ENCODE measurements at places on chromosomes 12 and 14. TPM values are rescaled to one million over a fixed set of nuclear protein-coding genes. Genes with fewer than 3 reads are reported as not detected.
A peak's percentile ranks its signal among the peaks of the same experiment; 100 is the strongest.

Gene SLCO1B3
- not detected for total RNA-seq

Gene NYNRIN
- total RNA-seq: 4.0 TPM

Gene NPFF
- total RNA-seq: not detected

Gene REM2
- 0.11 TPM for total RNA-seq

Gene PDZRN4
- total RNA-seq: not detected

Gene TTC9
- total RNA-seq: 0.10 TPM

Gene ETFBKMT
- total RNA-seq: 2.2 TPM

GRCh38 chr14:21072031-21072473 is 1.9 kb downstream of the ARHGEF40 start:
- H3K4me3 ChIP-seq: peak overlapping the region; percentile 95
- peaks cover 14% of the 10 kb centered on the region for H3K36me3 ChIP-seq
- H3K27me3 ChIP-seq: peaks cover 6% of the 10 kb centered on the region
- peak; percentile 75 for DNase-seq
- peak overlapping the region; percentile 97 for H3K27ac ChIP-seq

DNA sequence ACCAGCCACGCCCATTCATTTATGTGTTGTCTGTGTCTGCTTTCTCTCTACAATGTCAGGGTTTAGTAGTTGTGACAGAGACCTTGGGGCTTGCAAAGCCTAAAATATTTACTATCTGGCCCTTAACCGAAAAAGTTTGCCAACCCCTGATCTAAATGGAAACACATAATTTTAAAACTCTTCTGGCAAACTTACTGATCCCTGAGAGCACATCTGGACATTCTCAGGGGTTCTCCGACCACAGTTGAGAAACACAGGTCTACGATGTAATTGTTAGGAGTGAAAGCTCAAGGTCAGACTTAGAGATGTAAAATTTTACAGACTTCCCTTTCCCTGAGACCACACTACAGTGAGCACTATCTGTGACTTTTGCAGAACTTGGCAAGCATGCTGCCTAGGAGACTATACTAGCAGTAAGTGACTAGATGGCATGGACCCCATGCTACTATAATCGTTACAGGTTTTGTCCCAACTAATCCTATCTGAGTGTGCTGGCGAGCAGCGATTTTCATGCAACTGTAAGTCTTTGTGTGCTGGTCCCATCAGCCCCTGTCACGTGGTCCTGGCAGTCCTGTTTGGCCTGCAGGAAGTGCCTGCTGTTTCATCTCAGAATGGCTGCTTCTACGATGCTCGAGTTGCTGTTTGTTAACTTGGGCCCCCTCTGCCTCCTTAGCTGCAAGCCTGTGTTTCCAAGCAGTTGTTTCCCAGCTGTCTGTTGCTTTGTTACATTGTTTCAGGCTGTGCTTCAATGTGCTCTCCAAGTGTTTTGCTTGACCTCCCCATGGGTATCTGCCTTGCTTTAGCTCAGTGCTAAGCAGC is 21.6 kb downstream of the TMTC2 start:
- no peak overlapping the region for H3K4me3 ChIP-seq
- no peaks in the 10 kb centered on the region for H3K27me3 ChIP-seq
- H3K27ac ChIP-seq: no peak overlapping the region
- peaks cover 12% of the 10 kb centered on the region for H3K36me3 ChIP-seq
- H3K4me1 ChIP-seq: no peaks in the 10 kb centered on the region

DNA sequence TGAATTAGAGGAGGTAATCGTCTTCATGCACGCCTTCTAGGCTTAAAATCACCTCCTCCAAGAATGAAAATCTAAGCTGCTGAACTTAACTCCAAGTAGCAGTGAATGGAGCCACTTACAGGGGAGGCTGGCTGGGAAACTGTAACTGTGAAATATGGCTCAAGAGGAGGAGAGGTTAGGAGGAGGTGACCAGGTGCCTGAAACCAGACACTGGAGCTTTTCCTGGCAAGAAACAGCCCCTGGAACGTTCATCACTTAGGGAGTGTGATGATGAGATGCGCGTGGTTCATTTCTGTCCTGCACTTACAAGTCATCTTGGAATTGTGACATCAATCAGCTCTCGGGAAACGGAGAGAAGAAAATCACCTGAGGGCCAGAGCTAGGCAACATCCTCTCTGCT is 62.3 kb upstream of the TMEM132C start:
- no peaks in the 10 kb centered on the region for H3K27me3 ChIP-seq
- H3K36me3 ChIP-seq: no peaks in the 10 kb centered on the region
- H3K4me3 ChIP-seq: no peak overlapping the region
- no peak for DNase-seq

- peak; percentile 23 for DNase-seq
- H3K4me1 ChIP-seq: peaks cover 84% of the 10 kb centered on the region
- H3K27me3 ChIP-seq: peaks cover 2% of the 10 kb centered on the region
- H3K4me3 ChIP-seq: no peak overlapping the region
- H3K36me3 ChIP-seq: peaks cover 23% of the 10 kb centered on the region
- H3K27ac ChIP-seq: peak overlapping the region; percentile 75
Observed at GRCh38 chr12:128813883-128814282, 9.9 kb downstream of the SLC15A4 start.

GRCh38 chr12:115337693-115338543 is 653.9 kb upstream of the TBX3 start:
- H3K36me3 ChIP-seq: peaks cover 9% of the 10 kb centered on the region
- peaks cover 69% of the 10 kb centered on the region for H3K4me1 ChIP-seq
- DNase-seq: peak; percentile 95
- H3K4me3 ChIP-seq: peak overlapping the region; percentile 58
- peak overlapping the region; percentile 93 for H3K27ac ChIP-seq
- peaks cover 4% of the 10 kb centered on the region for H3K27me3 ChIP-seq

- H3K36me3 ChIP-seq: no peaks in the 10 kb centered on the region
- peaks cover 69% of the 10 kb centered on the region for H3K4me1 ChIP-seq
- peak overlapping the region; percentile 46 for H3K27ac ChIP-seq
- H3K4me3 ChIP-seq: 0 out of 2 replicates have a peak overlapping the region, but pooled peaks have one; percentile 1
Observed at GRCh38 chr12:27180906-27181505, 63.1 kb upstream of the STK38L start.

GRCh38 chr14:101362529-101363260 is 198.6 kb upstream of the DIO3 start:
- H3K4me1 ChIP-seq: no peaks in the 10 kb centered on the region
- H3K27me3 ChIP-seq: peaks cover 32% of the 10 kb centered on the region
- H3K4me3 ChIP-seq: no peak overlapping the region
- H3K36me3 ChIP-seq: no peaks in the 10 kb centered on the region
- H3K27ac ChIP-seq: no peak overlapping the region
- no peak for DNase-seq

DNA sequence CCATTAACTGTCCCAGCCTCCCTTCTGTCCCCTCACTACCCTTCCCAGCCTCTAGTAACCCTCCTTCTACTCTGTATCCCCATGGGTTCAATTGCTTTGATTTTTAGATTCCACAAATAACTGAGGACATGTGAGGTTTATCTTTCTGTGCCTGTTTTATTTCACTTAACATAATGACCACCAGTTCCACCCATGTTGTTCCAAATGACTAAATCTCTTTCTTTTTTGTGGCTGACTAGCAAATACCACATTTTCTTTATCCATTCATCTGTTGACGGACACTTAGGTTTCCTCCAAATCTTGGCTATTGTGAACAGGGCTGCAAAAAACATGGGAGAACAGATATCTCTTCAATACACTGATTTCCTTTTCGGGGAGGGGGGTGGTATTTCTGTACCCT is 65.7 kb downstream of the PRKD1 start:
- H3K36me3 ChIP-seq: peaks cover 3% of the 10 kb centered on the region
- no peak overlapping the region for H3K27ac ChIP-seq
- no peaks in the 10 kb centered on the region for H3K27me3 ChIP-seq
- no peak for DNase-seq
- no peak overlapping the region for H3K4me3 ChIP-seq

DNA sequence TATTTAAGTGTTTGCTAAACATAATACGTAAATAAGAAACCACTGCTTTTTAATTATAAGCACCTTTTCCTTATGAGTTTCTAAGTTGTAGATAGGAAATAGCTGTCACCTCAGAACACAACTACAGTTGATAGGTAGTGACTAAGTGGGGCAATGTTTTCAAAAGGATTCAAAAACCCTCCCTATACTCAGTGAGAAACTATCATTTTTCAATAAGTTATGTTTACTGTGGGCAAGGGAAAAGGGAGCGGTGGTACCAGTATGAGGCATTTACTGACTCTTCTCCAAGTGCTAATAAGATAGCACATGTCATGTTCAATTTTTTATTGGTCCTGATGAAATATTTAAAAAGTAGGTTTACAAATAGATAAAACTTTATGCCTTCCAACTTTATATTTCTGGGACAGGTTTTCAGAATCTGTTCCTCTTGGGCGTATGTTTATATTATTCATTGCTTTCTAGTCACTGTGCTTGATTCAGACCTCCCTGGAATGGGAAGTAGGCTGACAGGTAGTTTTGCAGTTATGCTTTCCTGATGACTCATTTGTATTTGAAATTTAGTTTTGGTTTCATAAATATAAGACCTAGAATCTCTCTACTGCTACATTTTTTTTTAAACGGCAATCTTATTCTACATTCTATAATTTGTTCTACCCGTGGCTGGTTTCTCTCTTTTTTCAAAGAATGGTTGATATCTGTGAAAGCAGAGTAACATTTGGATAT is 153.1 kb downstream of the TMEM117 start:
- H3K36me3 ChIP-seq: no peaks in the 10 kb centered on the region
- no peaks in the 10 kb centered on the region for H3K27me3 ChIP-seq
- H3K4me3 ChIP-seq: peak overlapping the region; percentile 33
- peaks cover 31% of the 10 kb centered on the region for H3K4me1 ChIP-seq
- no peak for DNase-seq
- H3K27ac ChIP-seq: peak overlapping the region; percentile 11

DNA sequence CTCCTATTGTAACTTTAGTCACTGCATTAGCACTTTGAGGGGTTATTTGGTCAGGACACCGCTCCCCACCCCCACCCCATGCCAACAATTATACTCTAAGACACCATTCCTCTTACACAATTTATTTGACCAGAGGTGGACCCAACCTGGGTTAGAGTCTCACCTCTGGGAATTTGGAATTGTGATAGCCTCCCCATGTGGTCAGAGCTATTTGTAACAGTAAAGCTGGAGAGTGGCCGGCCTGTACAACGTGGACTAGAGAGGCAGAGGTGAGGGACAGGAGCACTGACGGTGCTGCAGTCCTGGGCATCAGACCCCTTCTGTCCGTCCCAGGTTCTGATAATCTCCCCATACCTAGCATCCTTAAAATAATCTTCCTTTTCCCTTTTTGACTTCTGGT is 3.3 kb upstream of the HAL start:
- no peaks in the 10 kb centered on the region for H3K36me3 ChIP-seq
- H3K4me3 ChIP-seq: no peak overlapping the region
- peaks cover 14% of the 10 kb centered on the region for H3K4me1 ChIP-seq
- no peaks in the 10 kb centered on the region for H3K27me3 ChIP-seq

- H3K27me3 ChIP-seq: peaks cover 9% of the 10 kb centered on the region
- H3K4me3 ChIP-seq: peak overlapping the region; percentile 100
- no peak for DNase-seq
- peaks cover 67% of the 10 kb centered on the region for H3K4me1 ChIP-seq
Observed at GRCh38 chr12:56723352-56723751, 1.7 kb downstream of the NACA start.

DNA sequence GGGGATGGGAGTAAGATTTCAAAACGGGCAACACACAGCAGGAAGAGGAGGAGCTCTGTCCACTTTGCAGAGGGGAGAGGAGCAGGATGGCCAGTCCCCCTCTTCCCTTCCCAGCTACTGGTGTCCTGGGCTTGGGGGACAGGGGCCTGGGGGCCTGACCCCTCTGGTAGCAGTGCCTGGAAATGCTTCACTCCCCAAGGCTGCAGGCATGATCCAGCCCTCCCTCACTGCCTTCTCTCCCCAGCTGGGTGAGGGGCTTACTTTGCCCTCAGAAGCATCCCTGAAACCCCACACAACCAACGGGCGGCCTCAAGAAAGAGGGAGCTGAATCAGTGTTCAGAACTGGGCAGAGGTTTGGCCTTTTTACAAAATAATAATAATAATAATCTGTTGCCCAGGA is 279.5 kb downstream of the DPF3 start:
- peak overlapping the region; percentile 24 for H3K27ac ChIP-seq
- no peak for DNase-seq
- H3K4me3 ChIP-seq: no peak overlapping the region
- no peaks in the 10 kb centered on the region for H3K27me3 ChIP-seq
- H3K4me1 ChIP-seq: peaks cover 84% of the 10 kb centered on the region
- H3K36me3 ChIP-seq: no peaks in the 10 kb centered on the region

- H3K4me3 ChIP-seq: no peak overlapping the region
- peaks cover 17% of the 10 kb centered on the region for H3K4me1 ChIP-seq
- no peaks in the 10 kb centered on the region for H3K36me3 ChIP-seq
- H3K27me3 ChIP-seq: peaks cover 4% of the 10 kb centered on the region
Observed at GRCh38 chr12:90076851-90077319, 368.2 kb upstream of the ATP2B1 start.

GRCh38 chr12:112446008-112446725 is 27.4 kb downstream of the PTPN11 start:
- no peaks in the 10 kb centered on the region for H3K4me1 ChIP-seq
- H3K36me3 ChIP-seq: peaks cover 11% of the 10 kb centered on the region
- no peak overlapping the region for H3K27ac ChIP-seq

GRCh38 chr14:25121337-25122129 is 71.6 kb upstream of the STXBP6 start:
- H3K4me3 ChIP-seq: peak overlapping the region; percentile 64
- peaks cover 60% of the 10 kb centered on the region for H3K4me1 ChIP-seq
- no peaks in the 10 kb centered on the region for H3K27me3 ChIP-seq
- peak; percentile 88 for DNase-seq

GRCh38 chr12:59168647-59169046 is 248.3 kb upstream of the LRIG3 start:
- no peaks in the 10 kb centered on the region for H3K36me3 ChIP-seq
- no peak overlapping the region for H3K27ac ChIP-seq
- no peak overlapping the region for H3K4me3 ChIP-seq
- H3K27me3 ChIP-seq: no peaks in the 10 kb centered on the region

- H3K4me1 ChIP-seq: no peaks in the 10 kb centered on the region
- no peak for DNase-seq
- H3K36me3 ChIP-seq: no peaks in the 10 kb centered on the region
- peaks cover 31% of the 10 kb centered on the region for H3K27me3 ChIP-seq
Observed at GRCh38 chr12:30926243-30927221, at the start of gene TSPAN11. Gene TSPAN11 (plus strand): TSS chr12:30926748. CDS start chr12:30953992, 27,244 bp downstream.

DNA sequence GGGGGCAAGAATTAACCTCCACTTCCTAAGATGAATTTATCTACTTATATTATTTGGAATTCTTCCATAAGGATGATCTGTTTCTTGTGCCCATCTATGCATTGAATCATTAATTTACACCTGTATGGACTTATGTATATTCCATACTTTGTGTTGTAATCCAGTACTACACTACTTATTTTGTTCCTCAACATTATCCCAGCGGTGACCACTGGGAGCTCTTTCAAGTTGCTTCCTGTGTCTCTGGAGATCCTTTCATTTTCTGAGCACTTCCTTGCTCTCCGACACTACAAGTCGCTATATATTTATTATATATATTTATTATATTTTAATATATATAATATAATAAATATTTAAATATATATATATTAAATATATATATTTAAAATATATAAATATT is 54.9 kb upstream of the SCN8A start:
- no peaks in the 10 kb centered on the region for H3K36me3 ChIP-seq
- peaks cover 1% of the 10 kb centered on the region for H3K27me3 ChIP-seq
- H3K4me3 ChIP-seq: no peak overlapping the region
- no peak for DNase-seq
- no peak overlapping the region for H3K27ac ChIP-seq

DNA sequence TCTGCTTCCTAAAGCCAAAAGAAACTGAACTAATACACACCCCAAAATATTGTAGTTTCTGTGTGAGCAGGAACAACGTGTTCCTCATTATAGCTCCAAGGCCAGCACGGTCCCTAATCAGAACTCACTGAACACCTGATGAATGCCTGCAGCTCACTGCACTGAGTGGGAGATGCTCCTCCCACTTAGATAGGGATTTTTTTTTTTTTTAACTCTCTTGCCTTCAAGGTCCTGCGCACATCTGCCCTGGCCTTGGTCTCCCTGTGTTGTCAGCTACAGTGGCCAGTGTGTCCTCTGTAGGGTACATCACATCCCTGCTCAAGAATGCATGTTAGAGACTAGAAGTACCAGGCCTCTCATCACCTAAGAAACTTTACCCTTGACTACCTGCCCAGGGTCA is 44.3 kb upstream of the TMPO start:
- H3K4me1 ChIP-seq: peaks cover 23% of the 10 kb centered on the region
- no peak overlapping the region for H3K27ac ChIP-seq
- H3K27me3 ChIP-seq: peaks cover 8% of the 10 kb centered on the region
- DNase-seq: no peak
